HepG2 (cell line): ENCODE measurements at places on chromosomes 16 and 17.

DNA sequence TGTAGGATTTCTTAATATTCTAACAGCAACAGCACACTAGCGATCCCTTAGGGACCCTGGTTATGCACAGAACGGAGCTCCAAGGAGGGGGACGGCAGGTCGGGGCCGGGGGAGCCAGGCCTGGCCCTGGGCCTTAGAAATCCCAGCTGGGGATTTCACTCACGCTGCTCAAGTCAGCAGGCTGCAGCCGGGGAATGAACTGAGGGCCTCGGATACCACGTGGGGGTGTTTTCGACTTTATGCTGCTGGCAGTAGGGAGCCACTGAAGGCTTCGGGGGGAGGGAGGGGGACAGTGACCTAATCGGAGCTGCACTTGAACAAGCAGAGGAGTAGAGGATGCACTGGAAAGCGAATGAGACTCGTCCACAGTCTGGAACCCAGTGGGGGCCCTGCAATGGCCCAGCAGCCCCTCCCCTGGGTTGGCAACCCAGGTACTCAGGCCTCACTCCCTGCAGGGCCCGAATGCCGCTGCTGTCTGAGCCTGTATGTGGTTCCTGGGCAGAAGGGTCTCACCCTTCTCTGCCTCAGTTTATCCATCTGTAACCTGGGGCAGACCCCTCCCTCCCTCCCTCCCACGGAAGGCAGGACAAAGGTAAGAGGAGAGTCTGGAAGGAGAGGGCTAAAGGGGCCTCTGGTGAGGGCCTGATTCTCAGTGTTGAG is 53.7 kb downstream of the RPH3AL start:
- DNase-seq: no peak

DNA sequence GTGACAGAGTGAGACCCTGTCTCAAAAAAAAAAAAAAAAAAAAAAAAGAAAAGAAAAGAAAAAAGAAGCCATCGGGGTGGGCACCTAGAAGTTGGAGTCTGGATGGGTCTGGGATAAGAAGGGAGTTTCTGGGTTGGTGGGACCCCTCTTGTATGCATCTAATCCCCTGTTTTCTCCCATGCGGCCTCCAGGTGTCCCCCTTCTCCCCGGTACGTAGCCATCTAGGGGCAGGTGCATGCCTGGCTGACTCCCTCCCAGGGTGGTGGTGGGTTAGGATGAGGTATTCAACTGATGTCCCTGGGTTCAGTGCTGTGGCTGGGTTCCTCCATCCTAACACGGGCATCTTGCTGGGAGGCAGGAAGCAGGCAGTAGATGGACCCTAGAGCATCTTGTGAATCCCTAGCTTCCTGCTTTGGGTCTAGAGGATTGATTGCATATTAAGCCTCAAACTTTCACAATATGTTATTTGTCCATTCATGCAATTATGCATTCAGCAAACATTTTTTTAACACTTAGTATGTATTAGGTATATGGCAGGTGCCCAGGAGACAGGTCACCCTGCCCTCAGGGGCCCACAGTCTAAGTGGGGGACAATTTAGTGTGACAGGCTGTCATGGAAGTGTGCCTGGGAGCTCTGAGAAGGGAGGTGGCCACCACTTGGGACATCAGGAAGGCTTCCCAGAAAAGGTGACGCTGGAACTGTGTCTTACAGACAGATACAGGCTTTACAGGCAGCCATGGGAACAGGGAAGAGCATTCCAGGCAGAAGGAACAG is 13.1 kb downstream of the FMNL1 start:
- DNase-seq: peak; percentile 69

- no peak for DNase-seq
Measured at GRCh38 chr17:17231621-17232302, 5.2 kb downstream of the FLCN start.

DNA sequence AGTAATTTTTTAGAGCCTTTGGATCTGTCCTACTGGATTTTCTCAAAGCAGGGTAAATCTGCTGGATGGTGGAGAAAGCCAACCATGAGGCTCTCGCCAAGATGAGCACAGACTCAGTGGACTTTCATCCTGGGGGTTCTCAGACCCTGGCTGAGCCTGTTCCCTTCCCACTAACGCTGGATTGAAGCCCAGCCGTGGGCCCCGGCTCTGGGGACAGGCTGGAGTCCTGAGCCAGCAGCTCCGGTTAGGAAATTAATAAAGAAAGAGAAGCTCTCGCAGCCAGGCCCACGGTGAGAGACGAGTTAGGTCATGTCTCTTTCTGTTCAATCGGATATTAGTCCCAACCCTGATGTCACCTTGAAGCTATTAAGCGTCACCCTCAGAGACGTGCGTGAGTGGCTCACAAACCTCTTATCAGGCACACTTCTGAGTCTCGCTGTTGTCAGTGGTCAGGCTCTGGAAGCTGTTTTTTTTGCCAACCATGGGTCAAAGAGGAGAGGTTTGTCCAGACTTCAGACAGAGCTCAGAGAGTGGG is 27.1 kb downstream of the MEOX1 start:
- peak; percentile 53 for DNase-seq

DNA sequence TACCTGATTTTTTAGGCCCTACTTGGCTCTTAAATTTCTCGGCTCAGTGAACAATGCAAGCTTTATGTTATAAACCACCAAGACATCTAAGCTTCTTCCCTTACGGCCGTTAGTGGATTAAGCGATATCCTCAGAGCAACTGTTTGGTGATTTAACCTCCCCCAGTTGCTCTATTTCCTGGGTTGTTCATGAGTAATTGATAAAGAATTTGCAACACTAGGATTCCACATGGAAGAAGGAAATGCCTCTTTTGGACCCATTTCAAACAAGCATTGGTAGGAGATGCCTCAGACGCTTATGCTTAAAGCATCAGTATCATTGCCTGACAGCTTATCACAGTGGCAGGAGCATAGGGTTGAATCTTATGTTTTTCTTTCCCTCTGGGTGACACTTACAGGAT is 65.3 kb downstream of the RBFOX1 start:
- no peak for DNase-seq

- no peak for DNase-seq
Measured at GRCh38 chr17:69232650-69233049, 4.0 kb upstream of the ABCA10 start.

DNA sequence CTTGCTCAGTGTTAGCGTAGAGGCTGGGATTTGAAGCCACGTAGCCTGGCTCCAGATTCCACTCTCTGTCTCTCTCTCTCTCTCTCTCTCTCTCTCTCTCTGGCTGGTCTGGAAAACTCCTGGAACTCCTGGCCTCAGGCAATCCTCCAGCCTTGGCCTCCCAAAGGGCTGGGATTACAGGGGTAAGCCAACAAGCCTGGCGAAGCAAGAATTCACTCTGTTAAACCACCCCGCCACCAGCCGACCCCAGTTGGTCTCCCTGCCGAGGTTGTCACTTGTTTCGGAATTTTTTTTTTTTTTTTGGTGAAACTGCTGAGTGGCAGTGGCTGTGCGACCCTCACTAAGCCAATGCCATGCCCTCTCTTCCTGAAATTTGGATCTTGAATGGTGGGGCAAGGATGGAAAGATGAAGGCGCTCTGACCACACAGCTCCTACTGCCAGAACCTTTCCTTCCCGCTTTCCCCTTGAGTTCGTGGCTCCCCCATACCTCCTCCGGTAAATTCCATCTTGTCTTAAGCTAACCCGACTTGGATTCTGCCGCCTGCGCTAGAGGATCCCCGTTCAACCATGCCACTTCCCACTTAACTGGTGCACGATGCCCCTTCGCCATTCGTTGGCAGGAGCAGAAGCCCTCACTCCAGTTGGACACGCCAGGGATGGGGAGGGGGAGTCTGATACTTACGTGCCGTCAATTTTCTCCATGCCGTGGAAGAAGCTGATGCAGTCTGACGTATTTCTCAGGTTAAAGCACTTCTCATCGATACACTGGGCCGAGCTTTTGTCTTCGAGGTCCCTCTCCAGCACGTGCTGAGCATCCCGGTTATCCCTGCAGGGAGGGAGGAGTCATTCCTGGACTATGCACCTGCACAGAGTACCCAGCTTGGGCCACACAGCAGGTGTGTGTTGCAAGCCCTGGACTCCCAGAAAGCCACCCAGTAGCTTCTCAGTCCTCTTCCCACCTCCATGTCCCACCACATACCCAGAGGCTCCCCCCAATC is 13.1 kb downstream of the TEKT5 start:
- DNase-seq: no peak

GRCh38 chr17:50834429-50835300 is 721 bp upstream of the WFIKKN2 start:
- DNase-seq: no peak

- DNase-seq: no peak
Measured at GRCh38 chr16:68111379-68111778, 26.2 kb downstream of the NFATC3 start.

DNA sequence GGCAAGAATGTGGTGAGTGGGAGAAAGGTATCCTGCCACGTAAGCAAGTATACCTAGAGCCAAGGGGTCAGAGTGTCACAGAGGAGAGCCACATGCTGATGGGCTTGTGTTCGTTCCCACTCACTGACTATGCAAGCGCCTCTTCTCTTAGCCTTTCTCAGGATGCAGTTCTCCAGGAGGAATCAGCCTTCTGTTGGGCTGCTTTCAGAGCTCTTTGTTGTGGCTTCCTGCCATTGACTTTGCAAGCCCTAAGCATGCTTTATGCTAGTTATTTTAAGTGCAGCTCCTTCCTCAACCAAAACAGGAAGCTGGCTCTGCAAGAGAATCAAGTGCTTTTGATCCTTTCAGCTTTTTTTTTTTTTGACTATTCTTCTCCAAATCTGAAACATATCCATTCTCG is 66.6 kb downstream of the SIAH1 start:
- no peak for DNase-seq

DNA sequence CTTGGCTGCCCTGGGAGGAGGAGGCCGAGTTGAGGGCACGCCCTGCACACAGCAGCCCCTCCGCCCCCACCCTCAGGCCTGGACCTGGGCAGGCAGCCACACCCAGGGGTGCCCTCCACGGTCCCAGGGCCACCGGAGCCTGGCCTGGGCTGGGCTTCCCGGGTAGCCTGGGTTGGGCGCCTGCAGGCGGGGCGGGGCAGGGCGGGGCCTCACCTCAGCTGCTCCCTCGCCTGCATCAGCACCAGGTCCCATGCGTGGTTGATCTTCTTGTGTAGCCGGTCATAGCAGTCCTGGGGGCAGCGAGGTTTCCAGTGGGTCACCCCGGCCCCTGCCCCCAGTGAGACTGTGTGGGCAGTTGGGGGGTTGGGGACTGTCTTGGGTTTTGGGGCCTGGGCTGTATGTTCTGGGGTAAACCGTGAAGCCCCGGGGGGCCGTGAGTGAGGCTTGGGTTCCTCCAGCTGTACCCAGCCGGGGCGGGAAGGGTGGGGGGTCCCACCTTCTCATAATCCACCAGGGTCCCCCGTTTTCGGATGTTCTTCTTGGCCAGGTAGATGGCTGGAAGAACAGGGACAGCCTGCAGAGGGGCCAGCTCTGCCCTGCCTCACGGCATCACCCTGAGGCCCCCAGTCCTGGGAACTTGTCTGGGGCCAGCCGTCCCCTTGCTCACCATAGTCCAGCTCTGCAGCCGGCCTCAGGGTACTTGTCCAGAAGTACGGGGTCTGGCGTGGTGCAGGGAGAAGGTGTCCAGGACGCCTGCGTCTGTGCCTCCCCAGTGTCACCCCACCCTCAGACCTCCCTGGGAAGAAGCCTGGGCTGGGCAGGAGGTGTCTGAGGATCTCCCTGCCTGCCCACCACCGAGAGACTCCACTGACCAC is 2.0 kb downstream of the RGS11 start:
- no peak for DNase-seq

- DNase-seq: no peak
Measured at GRCh38 chr16:78866521-78866920, 734.0 kb downstream of the MAF start.

DNA sequence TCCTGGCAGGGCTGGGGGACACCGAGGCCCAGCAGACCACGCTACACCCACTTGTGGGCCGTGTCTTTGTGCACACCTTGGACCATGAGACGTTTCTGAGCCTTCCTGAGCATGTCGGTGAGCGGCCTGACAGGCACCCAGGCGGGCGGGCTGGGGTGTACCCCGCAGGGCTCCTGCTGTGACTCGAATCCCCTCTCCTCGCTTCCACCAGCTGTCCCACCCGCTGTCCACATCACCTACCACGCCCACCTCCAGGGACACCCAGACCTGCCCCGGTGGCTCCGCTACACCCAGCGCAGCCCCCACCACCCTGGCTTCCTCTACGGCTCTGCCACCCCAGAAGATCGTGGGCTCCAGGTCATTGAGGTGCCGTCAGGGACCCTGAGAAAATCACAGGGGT is 1.6 kb downstream of the SGCA start:
- DNase-seq: no peak

GRCh38 chr16:50673496-50674275 is 7.4 kb downstream of the SNX20 start:
- DNase-seq: no peak

- DNase-seq: no peak
Measured at GRCh38 chr17:47423406-47424295, 99.9 kb downstream of the EFCAB13 start.

GRCh38 chr17:67605256-67605912 is 112.4 kb upstream of the NOL11 start:
- DNase-seq: no peak

DNA sequence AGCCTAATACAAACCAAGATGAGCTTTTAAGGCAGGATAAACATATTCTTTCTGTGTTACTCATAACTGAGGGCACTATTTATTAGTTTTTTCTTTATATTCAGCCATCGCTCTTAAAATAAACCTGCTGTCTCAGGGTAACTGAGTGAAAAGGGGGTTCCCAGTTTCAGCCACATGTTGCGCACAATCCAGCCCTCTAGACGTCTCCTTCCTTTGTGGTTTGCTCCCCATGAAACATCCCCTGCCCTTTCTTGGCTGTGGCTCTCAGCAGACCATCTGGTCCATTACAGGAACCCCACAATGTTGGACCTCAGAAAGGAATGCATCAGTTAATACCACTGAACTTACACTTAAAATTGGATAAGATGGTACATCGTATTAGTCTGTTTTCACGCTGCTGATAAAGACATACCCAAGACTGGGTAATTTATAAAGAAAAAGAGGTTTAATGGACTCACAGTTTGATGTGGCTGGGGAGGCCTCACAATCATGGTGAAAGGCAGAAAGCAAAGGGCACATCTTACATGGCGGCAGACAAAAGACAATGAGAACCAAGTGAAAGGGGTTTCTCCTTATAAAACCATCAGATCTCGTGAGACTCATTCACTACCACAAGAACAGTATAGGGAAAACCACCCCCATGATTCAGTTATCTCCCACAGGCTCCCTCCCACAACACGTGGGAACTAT is 12.6 kb upstream of the IL21R start:
- no peak for DNase-seq

GRCh38 chr17:49631496-49631895 is 46.4 kb downstream of the SPOP start:
- DNase-seq: no peak

DNA sequence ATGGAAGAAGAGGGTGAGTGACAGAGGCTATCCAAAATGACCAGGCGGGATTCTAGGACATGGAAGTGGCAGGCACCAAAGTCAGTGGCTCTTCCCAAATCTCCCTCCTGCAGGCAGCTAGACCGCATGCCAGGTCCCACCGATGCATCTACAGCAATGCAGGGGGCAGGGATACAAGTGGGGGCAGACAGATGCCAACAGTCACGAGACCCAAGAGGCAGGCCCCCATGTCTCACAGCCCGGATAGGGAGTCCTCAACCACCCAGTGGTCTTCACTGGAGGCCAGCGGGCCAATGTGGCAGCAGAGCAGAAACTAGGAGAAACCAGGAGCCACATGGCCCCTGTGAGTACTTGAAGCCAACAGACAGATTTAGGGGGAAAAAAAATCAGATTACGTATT is 20.0 kb downstream of the NPLOC4 start:
- no peak for DNase-seq
